ENCODE measurements at places on chromosomes 11 and 22.

GRCh38 chr11:119339589-119340334 lies 921 bp downstream of the C1QTNF5 start:
- DNase-seq = no peak

DNA sequence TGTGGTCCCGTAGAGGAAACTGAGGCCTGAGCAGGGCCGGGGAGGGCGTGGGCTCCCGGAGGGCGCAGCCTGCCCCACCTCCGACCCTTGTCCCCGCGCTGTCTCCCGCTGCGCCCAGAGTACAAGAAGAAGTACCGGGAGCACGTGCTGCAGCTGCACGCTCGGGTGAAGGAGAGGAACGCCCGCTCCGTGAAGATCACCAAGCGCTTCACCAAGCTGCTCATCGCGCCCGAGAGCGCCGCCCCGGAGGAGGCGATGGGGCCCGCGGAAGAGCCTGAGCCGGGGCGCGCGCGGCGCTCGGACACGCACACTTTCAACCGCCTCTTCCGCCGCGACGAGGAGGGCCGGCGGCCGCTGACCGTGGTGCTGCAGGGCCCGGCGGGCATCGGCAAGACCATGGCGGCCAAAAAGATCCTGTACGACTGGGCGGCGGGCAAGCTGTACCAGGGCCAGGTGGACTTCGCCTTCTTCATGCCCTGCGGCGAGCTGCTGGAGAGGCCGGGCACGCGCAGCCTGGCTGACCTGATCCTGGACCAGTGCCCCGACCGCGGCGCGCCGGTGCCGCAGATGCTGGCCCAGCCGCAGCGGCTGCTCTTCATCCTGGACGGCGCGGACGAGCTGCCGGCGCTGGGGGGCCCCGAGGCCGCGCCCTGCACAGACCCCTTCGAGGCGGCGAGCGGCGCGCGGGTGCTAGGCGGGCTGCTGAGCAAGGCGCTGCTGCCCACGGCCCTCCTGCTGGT lies 1.9 kb downstream of the NLRP6 start:
- peak; percentile 58 for DNase-seq

GRCh38 chr22:31942091-31942490 lies 2.2 kb upstream of the YWHAH start:
- DNase-seq = no peak

DNA sequence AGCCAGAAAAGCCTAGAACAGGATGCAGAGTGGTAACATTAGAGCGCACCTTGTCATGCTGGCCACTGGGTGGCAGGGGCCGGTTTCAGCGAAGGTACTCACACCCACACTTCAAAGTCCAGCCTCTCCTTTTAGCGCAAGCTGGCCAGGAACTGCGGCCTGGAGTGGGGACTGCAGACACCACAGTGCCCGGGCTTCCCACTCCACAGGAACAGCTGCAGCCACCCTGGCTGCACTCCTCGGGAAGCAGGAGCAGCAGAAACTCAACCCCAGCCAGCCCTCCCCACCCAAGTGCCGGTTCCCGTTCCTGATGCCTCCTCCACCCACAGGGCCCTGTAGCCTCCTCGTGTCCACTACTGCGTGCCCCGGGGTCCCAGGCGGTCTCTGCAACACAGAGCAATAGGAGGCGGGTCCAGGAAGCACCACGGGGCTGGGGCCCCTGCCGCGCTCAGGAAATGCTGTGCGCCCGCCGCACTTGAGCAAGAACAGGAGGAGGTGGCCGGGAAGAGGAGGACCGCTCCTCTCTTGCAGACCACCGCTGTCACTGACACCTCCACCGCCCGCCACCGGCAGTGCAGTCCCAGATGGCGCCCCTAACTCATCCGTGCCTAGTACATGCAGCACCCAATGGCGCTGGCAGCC lies 2.2 kb downstream of the RFPL2 start:
- peak; percentile 24 for DNase-seq

- DNase-seq = no peak
These were observed 645.3 kb downstream of the BRD1 start for GRCh38 chr22:49182416-49182815.

GRCh38 chr11:14541192-14541947 lies 21.2 kb upstream of the PSMA1 start:
- DNase-seq = no peak

GRCh38 chr11:85167471-85167870 lies 459.7 kb downstream of the DLG2 start:
- DNase-seq = no peak
